NCI-H1105 (cell line): ENCODE measurements at places on chromosomes 5 and 9.

GRCh38 chr9:79184831-79185230 is 386.9 kb upstream of the TLE4 start:
- DNase-seq: no peak

GRCh38 chr5:148794275-148794674 is 32.1 kb upstream of the ADRB2 start:
- no peak for DNase-seq

GRCh38 chr5:132458651-132459030 is 31.9 kb downstream of the IRF1 start:
- no peak for DNase-seq

- peak; percentile 61 for DNase-seq
Measured at GRCh38 chr9:76704593-76705204, 59.5 kb upstream of the PCA3 start.

DNA sequence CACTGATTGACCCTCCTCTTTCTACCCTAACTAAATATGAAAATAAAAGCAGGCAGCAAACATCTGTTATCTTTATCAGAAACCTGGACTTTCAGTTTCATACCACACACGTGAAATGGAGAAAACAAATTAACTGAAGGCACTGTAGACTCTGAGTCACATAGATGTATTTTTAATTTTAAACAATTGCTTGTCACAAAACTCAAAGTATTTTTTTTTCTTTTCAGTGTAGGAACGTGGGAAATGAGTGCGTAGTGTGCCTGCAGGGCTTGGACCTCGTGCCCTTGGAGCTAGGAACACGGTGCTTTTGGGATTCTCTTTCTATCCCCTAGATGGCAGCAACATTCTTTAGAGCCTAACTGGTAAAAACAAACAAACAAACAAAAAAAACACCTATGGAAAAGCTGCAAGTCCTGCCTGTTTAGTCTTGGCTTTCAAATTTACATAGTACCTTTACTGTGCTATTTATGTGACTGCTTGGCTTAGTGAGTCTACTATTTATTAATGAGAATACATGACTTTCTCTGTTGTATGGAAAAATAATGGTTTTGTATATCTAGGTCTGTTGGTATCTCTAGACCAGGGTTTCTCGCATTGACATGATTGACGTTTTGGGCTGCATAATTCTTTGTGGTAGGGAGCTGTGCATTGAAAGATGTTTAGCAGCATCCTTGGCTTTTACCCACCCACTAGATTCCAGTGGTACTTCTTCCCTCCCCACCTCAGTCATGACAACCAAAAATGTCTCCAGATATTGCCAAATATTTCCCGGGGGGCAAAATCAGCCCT is 16.8 kb upstream of the ACTBL2 start:
- no peak for DNase-seq

- DNase-seq: no peak
Measured at GRCh38 chr9:134192951-134193731, 28.8 kb upstream of the RNU6ATAC start.

- no peak for DNase-seq
Measured at GRCh38 chr9:20511686-20512085, 110.6 kb downstream of the MLLT3 start.

DNA sequence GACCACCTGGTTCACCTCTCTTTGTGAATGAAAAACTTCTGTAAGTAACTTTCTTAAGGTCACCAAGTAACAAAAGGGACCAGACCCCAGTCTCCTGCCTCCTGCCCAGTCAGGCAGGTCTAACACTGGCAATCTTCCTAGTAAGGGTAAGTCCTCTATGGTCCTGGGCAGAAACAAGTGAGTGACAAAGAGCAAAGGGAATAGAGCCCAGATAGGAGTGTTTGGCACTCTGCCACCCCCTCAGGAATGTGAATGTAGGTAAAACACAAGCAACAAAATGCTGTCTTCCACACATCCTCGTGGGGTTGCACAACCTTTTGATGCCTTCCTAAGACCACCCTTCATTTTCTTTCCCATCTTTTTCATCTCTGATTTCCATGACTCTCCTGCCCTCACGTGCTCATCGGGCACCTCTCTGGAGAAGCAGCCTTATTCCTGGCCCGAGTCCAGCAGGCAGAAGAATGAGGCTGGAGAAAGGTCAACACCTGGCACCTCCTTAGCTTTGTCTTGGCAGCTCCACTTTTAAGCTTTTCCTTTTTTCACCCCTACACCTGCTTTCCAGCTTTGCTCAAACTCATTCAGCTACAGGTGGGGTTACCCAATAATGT is 90.2 kb upstream of the LHFPL2 start:
- no peak for DNase-seq

DNA sequence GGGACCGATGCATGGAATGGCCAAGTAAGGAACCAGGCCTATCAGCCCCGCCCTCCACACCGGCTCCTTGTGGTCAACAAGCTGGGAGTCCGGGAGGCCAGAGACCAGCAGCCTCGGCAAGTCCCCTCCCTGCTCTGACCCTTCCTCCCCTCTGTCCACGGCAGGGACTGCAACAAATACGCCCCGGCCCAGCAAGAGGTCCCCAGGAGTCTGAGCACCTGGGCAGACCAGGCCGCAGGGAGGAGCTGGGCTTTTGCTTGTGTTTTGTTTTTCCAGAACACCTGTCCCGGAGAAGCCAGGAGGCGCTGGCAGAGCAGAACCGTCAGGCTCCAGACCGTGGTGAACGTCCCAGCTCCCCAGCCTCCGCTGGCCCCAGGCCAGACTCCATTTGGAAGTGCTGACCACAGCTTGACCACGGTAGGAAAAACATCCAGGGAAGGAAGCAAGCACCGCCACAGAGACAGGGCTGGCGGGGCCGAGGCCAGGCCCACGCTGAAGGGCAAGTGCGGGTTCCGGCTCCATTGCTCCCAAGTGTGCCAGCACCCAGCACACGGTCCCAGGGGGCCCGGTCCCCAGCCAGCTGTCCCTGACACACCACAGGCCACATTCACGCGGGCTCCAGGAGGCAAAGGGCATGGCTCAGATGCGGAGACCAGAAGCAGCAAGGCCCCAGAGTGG is 56.7 kb downstream of the VAV2 start:
- no peak for DNase-seq

- DNase-seq: no peak
Measured at GRCh38 chr5:113197456-113198200, 221.0 kb downstream of the DCP2 start.

DNA sequence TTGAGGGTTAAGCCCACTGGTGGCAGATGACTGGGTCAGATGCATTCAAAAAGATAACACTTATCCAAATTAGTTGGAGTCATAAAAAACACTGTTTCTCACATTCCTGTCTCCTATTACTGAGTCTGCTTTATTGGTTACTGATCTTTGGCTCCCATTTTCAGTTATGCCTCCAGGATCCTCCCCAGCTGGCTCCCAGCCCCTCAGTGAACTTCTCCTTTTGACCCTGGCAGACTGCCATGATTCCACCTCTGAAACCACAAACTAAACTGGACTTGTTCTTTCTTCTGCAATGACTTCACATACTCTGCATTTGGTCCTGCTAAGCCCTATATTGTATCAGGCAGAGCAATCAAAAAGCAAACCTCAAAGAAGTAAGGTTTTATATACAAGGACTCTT is 860.8 kb upstream of the DMAC1 start:
- no peak for DNase-seq

GRCh38 chr9:36503172-36504088 is 69.3 kb upstream of the MELK start:
- DNase-seq: no peak

- DNase-seq: no peak
Measured at GRCh38 chr5:159442206-159442850, 112.0 kb upstream of the IL12B start.

DNA sequence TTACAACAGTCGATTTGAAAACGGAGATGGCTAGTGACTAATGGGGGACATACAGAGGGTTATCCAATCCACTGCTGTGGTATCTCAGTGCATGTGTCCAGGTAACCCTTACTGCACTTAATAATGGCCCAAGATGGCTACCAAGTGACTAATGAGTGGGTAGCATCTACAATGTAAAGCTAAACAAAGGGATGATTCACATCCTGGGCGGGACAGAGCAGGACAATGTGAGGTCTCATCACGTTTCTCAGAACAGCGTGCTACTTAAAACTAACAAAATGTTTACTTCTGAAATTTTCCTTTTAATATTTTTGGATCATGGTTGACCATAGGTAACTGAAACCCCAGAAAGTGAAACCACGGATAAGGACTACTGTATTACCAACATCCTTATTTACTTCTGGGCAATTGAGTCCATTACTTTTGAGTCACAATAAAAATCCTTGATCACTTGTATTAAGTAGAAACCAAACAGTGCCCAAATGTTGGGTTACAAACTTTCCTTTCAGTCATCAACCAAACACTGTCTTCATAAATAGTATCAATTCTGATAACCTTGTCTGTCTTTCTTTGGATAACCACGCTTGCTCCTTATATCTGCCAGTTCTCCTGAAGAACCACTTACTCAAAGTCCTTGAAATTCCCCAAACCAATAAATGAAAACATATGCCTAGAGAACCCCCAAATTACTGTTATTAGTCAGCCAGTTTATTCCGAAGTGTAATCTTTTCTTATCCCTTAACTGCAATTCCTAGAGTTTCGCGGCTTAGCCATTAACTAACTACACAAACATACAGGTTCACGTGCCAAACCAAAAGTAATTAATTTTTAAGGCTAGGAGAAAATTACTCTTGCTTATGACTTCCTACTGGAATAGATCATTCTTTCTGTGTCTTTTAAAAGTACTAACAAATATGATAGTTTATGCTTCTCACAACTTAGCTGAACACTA is 59.7 kb downstream of the ELL2 start:
- no peak for DNase-seq

- DNase-seq: no peak
Measured at GRCh38 chr5:168833936-168834335, 254.8 kb upstream of the PANK3 start.

- no peak for DNase-seq
Measured at GRCh38 chr5:94503677-94504076, 114.7 kb downstream of the KIAA0825 start.

DNA sequence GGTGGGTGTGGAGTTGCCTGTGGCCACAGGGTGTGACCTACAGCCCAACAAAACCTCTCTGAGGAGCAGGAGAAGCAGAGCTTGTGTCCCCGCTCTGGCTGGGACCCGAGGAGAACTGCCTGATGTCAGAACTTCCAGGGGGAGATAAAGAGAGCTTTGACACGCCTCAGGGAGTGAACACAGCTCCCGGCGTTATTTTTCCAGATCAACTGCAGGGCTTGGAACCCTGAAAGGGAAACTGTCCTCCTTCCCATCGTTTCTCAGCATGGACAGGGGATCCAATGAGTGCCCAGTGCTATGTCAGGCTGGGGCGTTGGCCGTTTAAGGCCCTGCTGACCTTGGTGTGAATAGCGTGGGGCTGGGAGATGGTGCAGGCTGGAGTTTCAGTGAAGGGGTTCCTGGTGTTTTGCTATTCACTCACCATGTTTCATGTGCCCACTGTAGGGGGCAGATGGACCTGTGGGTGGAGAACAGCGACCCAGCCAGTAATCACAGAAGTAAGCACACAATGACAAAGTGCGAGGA is 22.0 kb downstream of the GADD45G start:
- DNase-seq: no peak

GRCh38 chr5:41482715-41483114 is 27.7 kb downstream of the PLCXD3 start:
- DNase-seq: no peak

DNA sequence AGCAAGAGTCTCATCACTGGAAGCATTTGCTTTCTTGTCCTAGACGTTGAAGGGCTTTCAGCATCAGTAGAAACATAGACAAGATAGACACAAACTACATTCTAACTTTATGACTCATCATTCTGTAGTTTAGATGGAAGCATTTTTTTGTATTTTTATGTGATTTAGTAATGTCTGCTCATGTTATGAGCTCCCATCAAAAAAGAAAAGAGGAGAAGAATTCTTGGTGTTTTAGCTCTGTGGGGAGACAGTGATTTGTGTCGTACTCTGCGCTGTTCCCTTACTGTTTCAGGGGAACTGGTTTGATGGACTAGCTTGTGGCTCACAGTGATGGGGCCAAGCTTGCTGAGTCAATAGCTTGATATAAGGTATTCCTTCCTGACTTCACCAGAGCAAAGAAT is 159.2 kb upstream of the WWC1 start:
- DNase-seq: no peak

DNA sequence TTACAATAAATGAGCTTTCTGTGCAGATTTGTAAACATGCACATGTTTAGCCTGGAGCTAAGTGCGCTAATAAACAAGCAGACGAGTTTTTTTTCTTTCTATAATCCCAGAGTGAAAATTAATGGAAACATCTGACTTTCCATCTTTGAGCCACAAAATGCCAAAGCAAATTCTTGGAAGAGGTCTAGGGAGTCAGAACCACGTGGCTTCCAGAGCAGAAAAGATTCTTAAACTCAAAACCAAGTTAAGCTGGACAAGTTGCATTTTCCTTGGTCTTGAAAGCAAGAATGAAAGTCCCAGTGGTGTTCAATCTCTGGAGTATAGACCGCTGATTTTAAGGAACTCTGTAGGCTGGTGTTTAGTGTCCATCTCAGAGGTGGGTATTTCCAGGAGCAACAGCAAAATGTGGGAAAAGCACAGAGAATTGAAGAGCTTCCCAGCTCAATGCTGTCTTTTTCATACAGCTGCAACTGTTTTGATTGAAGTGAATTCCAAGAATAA is 71.4 kb downstream of the MYO10 start:
- no peak for DNase-seq

GRCh38 chr9:7561527-7562080 is 238.0 kb downstream of the DMAC1 start:
- no peak for DNase-seq

DNA sequence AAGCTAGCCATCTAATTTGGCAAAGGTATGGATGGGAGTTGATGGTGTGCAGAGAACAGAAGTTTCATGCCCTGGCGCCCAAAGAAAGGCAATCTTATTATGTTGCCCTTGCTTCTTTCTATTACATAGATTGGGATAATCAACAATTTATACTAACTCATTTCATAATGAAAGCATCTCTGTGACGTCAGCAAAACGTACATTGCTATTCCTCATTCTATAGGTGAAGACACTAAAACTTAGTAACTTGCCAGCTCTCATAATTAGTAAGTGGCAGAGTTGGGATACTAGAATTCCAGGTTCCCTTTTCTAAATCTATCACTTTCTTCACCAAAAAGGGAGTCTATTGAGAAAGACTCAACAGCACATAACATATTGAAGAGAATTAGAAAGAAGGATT is 374.8 kb downstream of the NR2F1-AS1 start:
- DNase-seq: no peak

DNA sequence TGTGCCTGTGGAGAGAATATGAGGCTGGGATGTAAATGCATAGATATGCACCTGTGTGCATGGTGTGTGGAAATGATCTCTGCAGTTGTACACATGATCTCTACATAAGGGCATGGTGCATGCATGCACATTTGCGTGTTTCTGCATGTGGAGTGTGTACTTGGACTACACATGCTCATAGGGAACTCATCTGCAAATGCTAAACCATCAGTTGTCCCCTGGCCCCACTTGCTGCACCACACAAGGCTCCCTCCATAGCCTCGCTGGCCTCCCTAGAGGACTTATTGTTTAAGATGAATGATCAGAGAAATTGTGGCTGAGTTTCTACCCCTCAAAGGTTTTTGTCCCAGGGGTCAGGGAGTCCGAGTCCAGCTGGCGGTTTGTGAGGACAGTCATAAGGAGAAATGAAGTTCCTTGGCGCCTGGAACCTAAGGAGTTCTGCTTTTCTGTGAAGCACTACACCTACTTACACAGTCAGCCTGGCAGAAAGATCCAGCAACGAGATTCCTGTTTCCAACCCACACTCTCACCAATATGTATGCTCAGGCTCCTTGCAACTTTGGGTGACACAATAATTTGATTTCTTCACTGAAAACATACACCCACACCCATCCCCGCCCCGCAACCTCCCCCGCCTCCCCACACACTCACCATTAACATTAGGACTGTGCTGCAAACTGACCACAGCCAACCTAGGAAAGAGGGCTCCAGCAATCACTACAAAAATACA is 79.9 kb upstream of the CPEB4 start:
- no peak for DNase-seq
